ENCODE measurements at places on chromosomes 1 and 21. TPM values are rescaled to one million over a fixed set of nuclear protein-coding genes. Genes with fewer than 3 reads are reported as not detected.

Gene SLAMF6
- 2.3 TPM for polyA plus RNA-seq

GRCh38 chr1:227726924-227727599, 8.0 kb downstream of the JMJD4 start:
- H3K36me3 ChIP-seq = no peaks in the 10 kb centered on the region
- no peak for DNase-seq
- H3K27me3 ChIP-seq = no peaks in the 10 kb centered on the region
- H3K4me3 ChIP-seq = no peak overlapping the region
- peaks cover 16% of the 10 kb centered on the region for H3K4me1 ChIP-seq
- H3K27ac ChIP-seq = no peak overlapping the region

Gene CRP
- 0.74 TPM for polyA plus RNA-seq

- no peak for DNase-seq
- no peaks in the 10 kb centered on the region for H3K36me3 ChIP-seq
- no peaks in the 10 kb centered on the region for H3K27me3 ChIP-seq
- H3K27ac ChIP-seq = no peak overlapping the region
Observed at GRCh38 chr1:161008869-161009510, 12.0 kb downstream of the F11R start.

Gene FAM177B
- polyA plus RNA-seq = not detected

Gene CFAP107
- polyA plus RNA-seq = 87.9 TPM

- H3K27ac ChIP-seq = no peak overlapping the region
- DNase-seq = no peak
- H3K4me3 ChIP-seq = no peak overlapping the region
- H3K27me3 ChIP-seq = no peaks in the 10 kb centered on the region
Observed at GRCh38 chr1:105073660-105074059, 1324.0 kb downstream of the AMY1C start.

Gene TRIM46
- 4.0 TPM for polyA plus RNA-seq

Gene CFHR4
- polyA plus RNA-seq = not detected

Gene DNAJC28
- 9.3 TPM for polyA plus RNA-seq

DNA sequence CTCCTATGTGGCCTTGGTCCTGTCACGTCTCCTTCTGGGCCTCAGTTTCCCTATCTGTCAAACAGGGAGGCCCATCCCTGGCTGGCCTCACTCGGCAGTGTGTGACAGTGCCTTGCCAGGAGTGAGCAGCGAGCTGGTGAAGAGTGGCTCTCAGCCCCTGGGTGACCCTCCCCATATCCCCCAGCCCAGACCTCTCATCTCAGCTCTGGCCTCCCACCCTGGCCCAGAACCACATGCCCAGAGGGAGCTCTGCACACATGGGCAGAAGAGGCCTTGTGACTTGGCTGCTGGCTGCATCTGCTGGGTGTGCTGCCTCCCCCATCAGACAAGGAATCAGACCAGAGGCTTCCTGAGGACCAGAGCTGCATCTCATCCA, 19.5 kb upstream of the PADI1 start:
- DNase-seq = peak; percentile 1
- no peaks in the 10 kb centered on the region for H3K4me1 ChIP-seq
- no peaks in the 10 kb centered on the region for H3K36me3 ChIP-seq
- H3K4me3 ChIP-seq = no peak overlapping the region
- no peaks in the 10 kb centered on the region for H3K27me3 ChIP-seq
- no peak overlapping the region for H3K27ac ChIP-seq

- DNase-seq = no peak
- no peak overlapping the region for H3K4me3 ChIP-seq
- H3K36me3 ChIP-seq = no peaks in the 10 kb centered on the region
- no peak overlapping the region for H3K27ac ChIP-seq
Observed at GRCh38 chr1:96361271-96361856, 360.2 kb upstream of the PTBP2 start.

- H3K4me1 ChIP-seq = peaks cover 19% of the 10 kb centered on the region
- no peak for DNase-seq
- no peaks in the 10 kb centered on the region for H3K36me3 ChIP-seq
- no peak overlapping the region for H3K4me3 ChIP-seq
- no peaks in the 10 kb centered on the region for H3K27me3 ChIP-seq
- no peak overlapping the region for H3K27ac ChIP-seq
Observed at GRCh38 chr1:229058111-229058561, 212.8 kb upstream of the RAB4A start.

DNA sequence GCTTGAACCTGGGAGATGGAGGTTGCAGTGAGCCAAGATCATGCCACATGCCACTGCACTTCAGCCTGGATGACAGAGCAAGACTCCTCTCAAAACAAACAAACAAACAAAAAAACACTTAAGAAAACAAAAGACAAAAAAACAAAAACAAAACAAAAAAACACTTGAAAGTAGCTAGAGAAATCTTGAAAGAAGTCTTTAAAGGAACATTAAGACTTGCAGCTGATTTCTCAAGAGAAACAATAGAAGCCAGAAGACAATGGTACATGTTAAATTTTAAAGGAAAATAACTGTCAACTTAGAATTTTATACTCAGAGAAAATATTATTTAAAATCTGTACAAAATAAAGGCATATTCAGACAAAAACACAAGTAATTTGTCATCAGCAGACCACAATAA, 71.3 kb downstream of the HLX start:
- H3K36me3 ChIP-seq = no peaks in the 10 kb centered on the region
- H3K27me3 ChIP-seq = no peaks in the 10 kb centered on the region
- DNase-seq = no peak
- H3K4me1 ChIP-seq = no peaks in the 10 kb centered on the region
- no peak overlapping the region for H3K27ac ChIP-seq
